ENCODE measurements at places on chromosomes 2 and 18. TPM values are rescaled to one million over a fixed set of nuclear protein-coding genes. Genes with fewer than 3 reads are reported as not detected.

DNA sequence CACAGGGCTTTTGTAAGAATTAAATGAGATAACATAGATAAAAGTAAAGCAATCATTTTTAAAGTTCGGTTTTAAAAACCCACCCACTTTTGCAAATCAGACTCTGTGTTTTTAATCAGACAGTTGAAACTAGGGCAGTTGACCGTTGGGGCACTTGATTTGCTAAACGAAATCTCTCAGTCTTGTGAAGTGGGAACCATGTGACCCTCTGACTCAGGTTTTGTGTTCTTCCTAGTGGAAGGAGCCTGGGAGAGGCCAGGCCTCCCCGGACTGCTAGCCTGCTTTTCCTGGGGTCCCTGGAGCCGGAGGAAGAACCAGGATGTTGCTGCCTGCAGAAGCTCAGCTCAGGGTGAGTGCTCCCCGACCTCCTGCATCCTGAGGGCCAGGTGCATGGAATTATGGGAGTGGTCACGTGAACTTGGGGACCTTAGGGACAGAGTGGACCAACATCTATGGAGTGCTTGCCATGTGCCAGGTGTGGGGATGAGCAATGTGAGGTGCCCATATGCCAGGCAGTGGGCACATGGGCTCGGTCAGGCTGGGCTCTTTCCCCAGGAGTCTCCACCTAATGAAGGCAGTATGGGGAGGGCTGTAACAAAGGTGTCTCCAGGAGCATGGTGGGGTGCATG is 3.9 kb downstream of the C2orf72 start:
- DNase-seq, result no peak
- no peak overlapping the region for H3K27ac ChIP-seq
- H3K27me3 ChIP-seq, result peaks cover 43% of the 10 kb centered on the region
- no peak overlapping the region for H3K4me3 ChIP-seq
- H3K36me3 ChIP-seq, result no peaks in the 10 kb centered on the region
- no peaks in the 10 kb centered on the region for H3K4me1 ChIP-seq

- no peaks in the 10 kb centered on the region for H3K36me3 ChIP-seq
- H3K27ac ChIP-seq, result no peak overlapping the region
- DNase-seq, result peak; percentile 81
Observed at GRCh38 chr2:169109502-169110409, 40.4 kb downstream of the DHRS9 start.

DNA sequence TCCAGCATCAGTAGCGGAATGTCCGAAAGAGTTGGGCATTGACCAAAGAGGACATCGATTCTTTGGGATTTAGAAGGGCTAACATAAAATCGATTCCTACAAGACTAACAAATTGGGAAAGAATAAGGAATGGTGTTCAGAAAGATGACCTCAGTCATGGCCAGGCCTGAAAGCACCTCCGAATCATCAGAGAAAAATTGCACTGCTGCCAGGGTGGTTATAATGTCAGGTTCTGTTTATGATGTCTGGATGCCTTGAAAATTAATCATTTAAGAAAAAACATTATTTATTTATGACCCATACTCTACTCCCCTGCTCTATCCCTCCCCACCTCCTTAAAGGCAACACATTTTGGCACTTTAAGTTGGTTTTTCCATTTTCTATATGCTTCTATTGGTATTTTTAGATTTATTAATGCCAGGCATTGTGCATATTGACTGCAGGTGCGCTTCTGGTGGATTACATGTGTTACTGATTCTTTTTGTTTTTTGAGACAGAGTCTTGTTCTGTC is 104.7 kb downstream of the MYCN start:
- no peak overlapping the region for H3K27ac ChIP-seq
- no peaks in the 10 kb centered on the region for H3K36me3 ChIP-seq
- no peak overlapping the region for H3K4me3 ChIP-seq
- no peaks in the 10 kb centered on the region for H3K27me3 ChIP-seq
- DNase-seq, result no peak

Gene VWC2L
- total RNA-seq, result not detected

All from endothelial cell of umbilical vein (primary cell).